ENCODE measurements at places on chromosomes 6 and 20. TPM values are rescaled to one million over a fixed set of nuclear protein-coding genes. Genes with fewer than 3 reads are reported as not detected.

- H3K36me3 ChIP-seq: no peaks in the 10 kb centered on the region
- no peak overlapping the region for H3K27ac ChIP-seq
- no peak overlapping the region for H3K4me3 ChIP-seq
- H3K4me1 ChIP-seq: peaks cover 17% of the 10 kb centered on the region
These were observed 88.8 kb downstream of the EYA2 start for GRCh38 chr20:46983466-46983865.

The MCHR2 gene
- not detected for total RNA-seq

- no peak for DNase-seq
- no peaks in the 10 kb centered on the region for H3K36me3 ChIP-seq
- peaks cover 6% of the 10 kb centered on the region for H3K4me1 ChIP-seq
- H3K4me3 ChIP-seq: no peak overlapping the region
These were observed 334.8 kb downstream of the NRN1 start for GRCh38 chr6:5671601-5672559.

The PPIL6 gene
- 7.9 TPM for total RNA-seq

GRCh38 chr6:8543714-8544113 is 108.4 kb upstream of the SLC35B3 start:
- no peak overlapping the region for H3K27ac ChIP-seq
- peaks cover 3% of the 10 kb centered on the region for H3K27me3 ChIP-seq
- DNase-seq: no peak
- no peaks in the 10 kb centered on the region for H3K4me1 ChIP-seq
- no peaks in the 10 kb centered on the region for H3K36me3 ChIP-seq

The USP49 gene
- total RNA-seq: 17.3 TPM

DNA sequence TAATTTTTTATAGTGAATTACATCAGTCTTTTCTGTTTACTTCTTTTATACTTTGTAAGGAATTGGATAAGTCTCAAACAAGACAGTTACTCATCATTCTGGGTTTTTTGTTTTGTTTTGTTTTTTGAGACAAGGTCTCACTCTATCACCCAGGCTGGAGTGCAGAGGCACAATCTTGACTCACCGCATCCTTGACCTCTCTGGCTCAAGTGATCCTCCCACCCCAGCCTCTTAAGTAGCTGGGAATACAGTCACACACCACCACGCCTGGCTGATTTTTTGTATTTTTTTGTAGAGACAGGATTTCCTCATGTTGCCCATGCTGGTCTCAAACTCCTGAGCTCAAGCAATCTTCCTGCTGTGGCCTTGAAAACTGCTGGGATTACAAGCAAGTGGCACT is 524.3 kb downstream of the EYS start:
- no peak for DNase-seq
- no peak overlapping the region for H3K27ac ChIP-seq
- no peaks in the 10 kb centered on the region for H3K27me3 ChIP-seq

- DNase-seq: no peak
- no peak overlapping the region for H3K27ac ChIP-seq
- peaks cover 16% of the 10 kb centered on the region for H3K4me1 ChIP-seq
These were observed 124.3 kb upstream of the SOX4 start for GRCh38 chr6:21469213-21469612.

The PLCB4 gene
- total RNA-seq: 17.2 TPM

The RIMS1 gene
- total RNA-seq: 5.5 TPM

- H3K4me3 ChIP-seq: no peak overlapping the region
- no peak for DNase-seq
- no peak overlapping the region for H3K27ac ChIP-seq
- H3K4me1 ChIP-seq: no peaks in the 10 kb centered on the region
- no peaks in the 10 kb centered on the region for H3K27me3 ChIP-seq
- peaks cover 17% of the 10 kb centered on the region for H3K36me3 ChIP-seq
These were observed 58.9 kb upstream of the NAA20 start for GRCh38 chr20:19958219-19958618.

DNA sequence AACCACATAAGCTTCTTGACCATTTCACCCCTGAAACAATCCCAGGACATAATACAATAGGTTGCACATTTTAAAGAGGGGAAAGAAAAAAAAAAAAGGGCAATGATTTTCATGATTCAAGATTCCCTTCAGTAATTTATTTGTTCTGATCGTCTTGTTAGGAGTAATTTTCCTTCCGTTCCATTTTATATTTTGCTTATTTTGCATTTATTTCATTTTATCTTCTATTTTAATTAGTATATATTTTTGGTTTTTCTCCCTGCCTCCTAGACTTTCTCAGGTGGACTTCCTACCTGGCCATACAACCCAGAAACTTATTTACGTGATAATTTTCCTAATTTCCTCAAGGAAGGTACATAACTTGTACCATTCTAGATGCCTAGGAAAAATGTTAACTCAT is 32.6 kb downstream of the FBXO5 start:
- DNase-seq: no peak
- H3K27ac ChIP-seq: no peak overlapping the region
- H3K27me3 ChIP-seq: no peaks in the 10 kb centered on the region
- no peaks in the 10 kb centered on the region for H3K36me3 ChIP-seq
- peaks cover 2% of the 10 kb centered on the region for H3K4me1 ChIP-seq

DNA sequence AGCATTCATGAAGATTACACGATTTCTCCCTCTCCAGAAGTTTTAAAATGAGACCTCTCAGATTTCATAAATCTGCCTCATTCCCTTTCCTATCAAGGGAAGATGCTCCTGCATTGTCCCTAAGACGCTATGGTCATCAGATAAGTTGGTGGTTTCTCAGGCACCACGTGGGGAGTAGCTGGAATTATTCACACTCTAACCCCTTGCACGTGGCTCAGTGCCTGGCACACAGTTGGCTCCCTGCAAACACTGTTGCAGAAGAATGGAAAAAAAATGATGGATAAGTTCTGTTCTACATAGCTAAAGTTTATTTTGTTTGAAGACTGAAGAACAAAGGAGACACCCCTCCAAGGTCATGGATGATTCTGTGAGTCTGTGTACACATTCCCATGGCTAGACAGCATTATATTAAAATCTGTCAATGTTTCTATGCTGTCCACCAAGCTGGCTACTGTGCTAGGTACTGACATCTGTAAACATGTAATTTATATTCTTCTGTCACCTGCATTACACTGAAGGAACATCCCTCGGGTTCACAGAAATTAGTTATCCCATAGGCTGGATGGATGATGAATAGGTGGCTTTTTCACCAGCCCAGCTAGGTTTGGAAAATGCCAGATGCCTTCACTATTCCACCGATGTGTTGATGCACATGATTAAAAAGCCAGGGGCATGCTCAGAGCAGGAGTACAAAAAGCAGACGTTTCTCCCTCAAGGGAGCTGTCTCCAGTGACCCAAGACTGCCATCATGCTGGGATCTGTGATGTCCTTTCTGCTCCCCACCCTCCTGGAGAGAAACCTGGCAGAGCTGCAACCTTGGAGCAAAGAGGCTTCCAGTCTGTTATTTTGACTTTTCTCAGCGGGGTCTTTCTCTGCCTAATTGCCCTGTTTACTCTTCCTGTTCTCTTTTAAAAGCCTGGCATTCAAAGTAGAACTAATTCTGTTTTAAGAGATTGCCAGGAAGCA is 610.5 kb downstream of the UTRN start:
- no peak overlapping the region for H3K4me3 ChIP-seq
- DNase-seq: no peak
- H3K4me1 ChIP-seq: peaks cover 33% of the 10 kb centered on the region
- H3K27ac ChIP-seq: no peak overlapping the region

The RSPO4 gene
- total RNA-seq: 1.4 TPM

GRCh38 chr6:115612796-115613479 is 447.8 kb downstream of the FRK start:
- H3K27me3 ChIP-seq: no peaks in the 10 kb centered on the region
- no peak for DNase-seq
- no peak overlapping the region for H3K27ac ChIP-seq
- H3K4me3 ChIP-seq: no peak overlapping the region
